Left ventricle myocardium inferior (tissue), 1 donor: ENCODE measurements at places on chromosomes 1 and 21.

DNA sequence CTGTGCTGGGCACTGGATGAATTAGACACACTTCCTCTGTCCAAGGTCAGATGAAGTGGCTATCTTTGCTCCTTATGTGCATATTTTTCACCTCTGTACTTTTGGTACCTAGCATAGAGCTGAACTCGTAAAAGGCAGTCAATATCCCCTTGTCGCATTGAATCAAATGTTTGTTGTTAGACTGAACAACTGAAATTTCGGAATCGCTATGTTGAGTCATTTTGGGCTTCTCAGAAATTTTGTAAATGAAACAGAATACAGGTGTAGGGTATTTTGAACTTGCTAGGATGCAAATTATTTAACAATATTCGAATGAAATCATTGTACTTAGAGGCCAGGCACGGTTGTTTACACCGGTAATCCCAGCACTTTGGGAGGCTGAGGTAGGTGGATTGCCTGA lies 48.0 kb downstream of the PDE4B start:
- no peak for DNase-seq

GRCh38 chr1:91610789-91611188 lies 110.1 kb downstream of the CDC7 start:
- no peak for DNase-seq

DNA sequence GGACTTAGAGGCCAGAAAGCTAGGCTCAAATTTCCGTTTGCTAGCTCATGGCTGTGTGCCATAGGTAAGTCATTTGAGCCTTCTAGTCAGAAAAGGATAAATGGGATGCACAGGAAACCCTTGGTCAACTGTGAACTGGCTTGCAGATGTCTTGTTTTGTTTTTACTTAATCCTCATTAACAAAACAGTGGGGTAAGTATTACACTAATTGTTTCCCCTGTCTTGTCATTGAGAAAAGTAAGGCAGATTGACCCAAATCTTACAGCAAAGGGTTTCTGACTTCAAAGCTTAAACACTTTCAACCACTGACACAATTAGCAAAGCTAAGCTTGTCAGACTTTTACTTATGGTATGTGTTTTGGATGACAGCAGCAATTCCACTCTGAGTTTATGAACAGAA lies 291.3 kb downstream of the NTNG1 start:
- DNase-seq: no peak

- DNase-seq: no peak
These were observed 120.2 kb downstream of the EPHB2 start for GRCh38 chr1:22830757-22831340.

- DNase-seq: no peak
These were observed 70.5 kb upstream of the CNIH3 start for GRCh38 chr1:224545571-224545970.

GRCh38 chr1:66493731-66494130 lies 40.2 kb upstream of the SGIP1 start:
- no peak for DNase-seq

DNA sequence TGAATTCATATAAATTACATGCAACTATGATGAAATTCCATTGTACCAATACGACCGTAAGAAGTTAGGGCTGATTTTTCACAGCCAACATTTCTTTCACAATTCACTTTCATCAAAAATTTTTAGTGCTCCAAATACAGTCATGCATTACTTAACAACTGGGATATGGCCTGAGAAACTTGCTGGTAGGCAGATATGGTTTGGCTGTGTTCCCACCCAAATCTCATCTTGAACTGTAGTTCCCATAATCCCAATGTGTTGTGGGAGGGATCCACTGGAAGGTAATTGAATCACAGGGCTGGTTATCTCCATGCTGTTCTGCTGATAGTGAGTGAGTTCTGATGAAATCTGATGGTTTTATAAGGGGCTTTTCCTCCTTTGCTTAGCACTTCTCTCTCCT lies 244.4 kb downstream of the AKT3 start:
- DNase-seq: no peak

DNA sequence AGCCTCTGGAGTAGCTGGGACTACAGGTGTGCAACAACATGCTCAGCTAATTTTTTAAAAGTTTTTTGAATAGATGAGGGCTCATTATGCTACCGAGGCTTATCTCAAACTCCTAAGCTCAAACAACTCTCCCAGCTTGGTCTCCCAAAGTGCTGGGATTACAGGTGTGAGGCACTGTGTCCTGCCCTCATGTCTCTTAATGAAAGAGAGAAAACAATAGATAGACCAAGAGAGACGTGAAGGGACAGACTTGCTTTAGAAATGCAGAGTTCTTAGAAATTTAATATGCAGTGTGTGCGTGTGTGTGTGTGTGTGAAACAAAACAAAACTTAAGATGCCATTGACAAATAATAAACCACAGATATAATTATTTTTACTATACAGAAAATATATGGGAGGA lies 105.2 kb downstream of the ST3GAL3 start:
- no peak for DNase-seq

DNA sequence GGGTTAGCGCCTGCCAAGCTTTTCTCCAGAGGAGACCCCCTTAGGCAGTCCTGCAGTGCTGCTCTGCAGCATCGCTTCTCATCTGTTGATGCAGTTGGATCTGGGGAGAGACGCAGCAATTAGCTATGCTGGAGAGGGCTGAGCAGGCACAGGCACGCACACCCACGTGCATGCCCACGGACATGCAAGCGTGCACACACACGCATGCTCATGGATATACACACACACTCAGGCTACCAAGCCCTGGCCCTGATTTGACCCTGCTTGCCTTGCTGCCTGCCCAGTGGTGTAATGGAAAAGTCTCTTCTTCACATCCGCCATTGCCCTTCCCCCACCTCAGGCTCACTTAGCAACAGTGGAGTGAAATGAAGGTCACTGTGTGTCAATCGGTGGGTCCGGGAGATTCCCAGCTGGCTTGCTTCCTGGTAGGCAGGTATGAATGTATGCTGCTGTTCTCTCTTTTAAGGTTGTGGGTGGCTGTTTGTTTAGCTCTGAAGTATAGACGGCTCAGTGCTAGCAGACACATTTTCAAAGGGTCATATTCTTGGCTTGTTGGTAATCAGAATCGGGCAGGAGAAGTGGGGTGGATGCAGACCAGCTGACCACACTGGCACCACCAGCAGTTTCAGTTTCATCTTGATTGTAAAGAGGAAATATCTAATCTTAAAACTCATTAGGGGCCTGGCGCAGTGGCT lies 9.5 kb downstream of the ATP1B1 start:
- DNase-seq: peak; percentile 48

GRCh38 chr1:6454856-6455751 lies 10.9 kb downstream of the TNFRSF25 start:
- DNase-seq: no peak

DNA sequence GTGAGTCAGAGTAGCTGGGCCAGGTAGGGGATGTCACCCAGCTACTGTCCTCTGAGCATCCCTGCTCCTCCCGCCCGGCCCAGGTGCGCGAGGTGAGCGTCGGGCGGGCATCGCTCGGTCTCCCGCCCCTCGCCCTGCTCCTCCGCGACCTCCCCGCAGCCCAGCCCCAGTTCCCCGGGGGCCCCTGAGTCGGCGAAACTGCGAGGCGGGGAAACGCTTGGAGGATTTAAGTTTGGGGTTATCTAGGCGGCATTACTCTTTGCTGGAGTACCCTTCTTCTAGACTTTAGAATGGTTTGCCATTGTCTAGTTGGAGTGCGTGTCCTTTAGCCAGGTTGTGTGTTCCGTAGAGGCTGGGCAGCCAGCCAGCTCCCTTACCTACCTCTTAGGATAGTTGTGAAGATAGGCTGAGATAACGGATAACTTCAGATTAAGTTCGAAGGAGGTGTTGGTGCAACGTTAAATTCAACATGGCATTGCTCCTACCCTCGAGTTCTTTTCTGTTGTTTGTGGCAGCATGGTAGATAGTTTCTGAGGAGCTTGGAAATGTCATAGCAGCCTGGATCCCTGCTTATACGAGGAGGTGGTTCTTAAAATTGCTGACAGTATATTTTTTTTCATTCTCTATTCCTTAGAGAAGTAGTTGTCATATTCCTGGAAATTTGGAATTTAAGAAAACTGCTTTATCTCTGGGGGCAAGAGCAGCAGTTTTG lies 697 bp downstream of the AGO3 start:
- DNase-seq: no peak

DNA sequence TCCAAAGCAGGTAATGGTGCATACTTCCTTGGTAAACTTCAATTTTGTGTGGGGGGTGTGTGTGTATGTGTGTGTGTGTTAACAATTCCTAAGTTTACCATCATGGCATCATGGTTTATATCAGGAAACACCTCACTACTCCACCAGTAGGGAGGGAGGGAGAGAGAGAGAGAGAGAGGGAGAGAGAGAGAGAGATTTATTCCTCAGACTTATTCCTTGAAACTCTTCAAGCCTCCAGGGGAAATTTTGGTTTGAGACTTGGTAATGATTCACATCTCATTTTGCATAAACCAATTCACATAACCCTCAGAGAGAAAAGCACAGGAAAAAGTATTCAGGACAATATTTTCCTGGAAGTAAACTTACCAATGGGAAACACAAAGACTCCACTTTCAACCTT lies 115.0 kb downstream of the TTLL7 start:
- no peak for DNase-seq

DNA sequence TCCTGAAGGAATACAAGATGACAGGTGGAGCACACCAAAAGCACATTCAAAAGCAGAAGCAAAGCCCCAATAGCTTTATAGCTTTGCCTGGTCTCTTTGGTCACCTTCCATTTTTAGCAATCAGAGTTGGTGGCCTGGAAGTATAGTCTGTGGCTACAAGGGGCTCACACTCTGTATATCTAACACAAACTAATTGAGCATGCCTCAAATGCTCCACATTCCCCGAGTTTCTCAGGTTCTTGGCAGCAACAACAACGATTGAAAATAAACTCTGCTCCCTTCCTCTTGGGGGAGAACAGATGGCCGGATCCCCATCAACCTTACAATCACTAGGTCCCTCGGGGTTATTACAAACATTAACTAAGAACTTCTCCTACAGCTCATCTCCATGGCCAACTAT lies 24.9 kb upstream of the TADA1 start:
- no peak for DNase-seq

- DNase-seq: peak; percentile 82
These were observed 24.7 kb downstream of the CDK18 start for GRCh38 chr1:205528887-205529825.

- DNase-seq: no peak
These were observed 1.1 kb downstream of the IL24 start for GRCh38 chr1:206898089-206898914.

GRCh38 chr1:65174585-65174984 lies 26.6 kb downstream of the AK4 start:
- peak; percentile 57 for DNase-seq

DNA sequence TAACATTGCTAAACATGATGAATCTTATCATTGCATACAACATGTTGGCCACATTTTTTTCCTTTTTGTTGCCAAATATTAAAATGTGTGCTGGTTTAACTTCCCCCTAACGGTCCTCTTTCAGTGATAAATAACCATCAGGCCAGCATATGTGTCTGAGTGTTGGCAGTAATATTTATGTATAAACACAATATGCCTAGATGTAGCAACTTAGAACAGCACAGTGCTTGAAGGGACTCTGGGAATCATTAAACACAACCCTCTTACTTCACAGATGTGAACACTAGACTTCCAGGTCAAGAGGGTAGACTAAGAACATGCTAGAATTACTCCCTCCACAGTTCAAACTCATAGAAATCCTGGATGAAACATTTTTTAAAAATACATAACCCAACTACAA lies 581.8 kb downstream of the PLPP3 start:
- DNase-seq: no peak
